Stimulated activated CD4-positive, alpha-beta T cell treated with anti-CD3 and anti-CD28 coated beads, Interleukin-12 subunit alpha, Interleukin-12 subunit beta, amount 100 ng/mL, for 24 hours (primary cell): ENCODE measurements at places on chromosomes 6 and 20.

- DNase-seq, result no peak
Measured at GRCh38 chr6:13001927-13002326, 285.4 kb downstream of the PHACTR1 start.

DNA sequence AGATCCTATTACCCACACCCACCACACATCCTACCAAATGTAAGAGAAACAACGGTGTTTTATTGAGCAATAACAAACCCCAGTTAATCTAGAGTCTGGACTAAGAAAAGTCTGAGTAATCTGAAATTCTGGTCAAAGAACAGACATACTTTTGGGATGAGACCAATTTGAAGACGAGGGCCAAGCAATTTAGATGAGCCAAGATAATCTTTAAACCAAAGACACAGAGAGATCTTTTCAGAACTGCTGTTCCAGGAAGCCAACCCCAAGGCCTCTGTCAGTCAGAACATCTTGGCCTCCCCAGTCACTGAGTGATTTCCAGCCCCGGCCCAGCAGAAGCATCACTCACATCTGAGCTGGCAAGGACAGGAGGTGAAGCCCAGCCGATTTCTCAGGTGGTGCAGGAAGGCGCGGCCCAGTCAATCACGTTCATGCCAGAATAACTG lies 118.5 kb upstream of the SYNDIG1 start:
- no peak for DNase-seq

- DNase-seq, result no peak
Measured at GRCh38 chr6:105485456-105485855, 82.6 kb upstream of the PREP start.

DNA sequence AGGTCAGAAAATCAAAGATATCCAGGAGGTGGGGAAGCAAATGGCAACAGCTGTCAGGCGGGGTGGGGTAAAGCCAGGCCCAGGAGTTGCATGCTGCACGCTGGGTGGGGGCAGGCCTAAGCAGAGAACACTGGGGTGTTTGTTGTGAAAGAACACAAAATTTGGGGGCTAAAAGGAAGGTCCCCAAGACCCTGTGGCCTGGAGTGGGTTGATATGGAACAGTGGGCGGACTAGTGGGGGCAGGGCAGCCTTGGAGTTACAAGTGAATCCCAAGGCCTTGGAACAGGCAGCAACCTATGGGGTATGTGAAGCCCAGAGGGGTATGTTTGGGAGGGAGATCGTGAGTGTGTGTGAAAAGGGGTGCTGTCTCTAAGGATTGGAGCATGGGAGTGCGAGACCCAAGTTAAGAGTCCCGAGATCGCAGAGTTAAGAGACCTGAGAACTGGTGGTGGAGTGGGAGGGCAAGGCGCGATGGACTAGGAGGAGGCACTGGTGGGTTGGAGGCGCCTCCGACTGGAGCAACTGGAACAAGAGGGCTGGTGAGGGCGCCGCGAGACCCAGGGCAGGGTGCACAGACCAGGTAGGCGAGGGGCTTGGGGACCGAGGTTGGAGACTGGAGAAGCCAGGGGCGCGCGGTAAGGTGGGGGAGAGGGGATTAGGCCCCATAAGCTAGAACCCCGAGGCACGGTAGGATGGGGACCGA lies 658 bp downstream of the CUL7 start:
- DNase-seq, result no peak

DNA sequence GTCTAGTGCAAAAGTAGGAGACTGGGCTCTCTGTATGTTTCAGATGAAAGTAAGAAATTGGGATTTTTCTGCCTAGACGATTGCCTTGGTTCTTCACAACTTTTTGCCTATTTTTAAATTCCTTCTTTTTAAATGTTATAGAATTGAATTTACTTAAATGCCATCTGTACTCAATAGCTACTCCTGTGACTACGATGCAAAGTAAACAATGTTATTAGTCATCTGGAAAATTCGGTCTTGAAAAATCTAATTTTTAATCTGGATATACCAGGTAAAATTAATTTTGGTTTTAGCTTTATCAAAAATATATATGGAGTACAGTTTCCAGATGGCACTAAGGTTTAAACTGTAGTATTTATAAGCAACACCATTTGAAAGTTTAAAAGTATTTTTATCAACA lies 472.2 kb downstream of the UTRN start:
- DNase-seq, result no peak
